ENCODE measurements at places on chromosomes 3 and 15.

- DNase-seq: no peak
These were observed 481 bp upstream of the DYNC1LI1 start for GRCh38 chr3:32571192-32571485.

- no peak for DNase-seq
These were observed 159.5 kb upstream of the LPP start for GRCh38 chr3:187994221-187995042.

DNA sequence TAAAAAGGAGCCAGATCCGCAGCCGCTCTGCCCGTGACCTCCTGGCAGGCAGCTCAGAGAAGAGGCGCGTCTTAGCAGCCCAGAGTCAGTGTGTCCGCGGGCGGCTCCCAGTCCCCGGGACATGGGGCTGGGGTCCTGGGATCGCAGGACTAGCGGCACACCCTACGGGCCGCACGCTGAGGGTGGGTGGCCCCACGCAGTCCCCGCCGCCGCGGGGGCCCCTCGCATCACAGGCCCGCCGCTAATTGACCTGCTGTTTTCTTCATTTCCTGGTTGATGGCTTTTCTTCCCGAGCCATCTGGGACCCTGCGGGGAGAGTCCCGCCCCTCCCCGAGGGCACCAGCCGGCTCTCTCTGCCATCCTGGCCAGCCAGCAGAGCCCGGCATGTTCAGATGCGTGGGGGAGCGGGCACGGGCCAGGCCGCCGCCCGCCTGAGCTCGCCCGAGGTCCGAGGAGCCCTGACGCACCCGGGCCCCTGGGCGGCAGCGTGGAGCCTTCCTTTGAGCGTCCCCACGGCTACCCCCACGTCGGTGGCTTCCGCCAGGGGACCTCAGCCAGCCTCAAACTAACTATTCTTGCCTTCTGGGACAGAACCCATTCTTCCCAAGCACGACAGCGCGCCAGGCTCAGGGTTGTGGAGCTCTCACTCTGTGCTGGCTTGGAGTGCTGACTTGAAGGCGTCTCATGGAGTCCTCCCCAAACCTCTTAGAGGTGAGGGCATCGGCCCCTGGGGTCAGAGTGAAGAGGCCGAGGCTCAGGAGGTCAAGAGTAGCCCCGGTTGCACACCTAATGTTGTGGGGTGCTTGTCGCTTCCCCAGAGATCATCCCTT is 34.6 kb upstream of the CACNA2D3 start:
- no peak for DNase-seq

DNA sequence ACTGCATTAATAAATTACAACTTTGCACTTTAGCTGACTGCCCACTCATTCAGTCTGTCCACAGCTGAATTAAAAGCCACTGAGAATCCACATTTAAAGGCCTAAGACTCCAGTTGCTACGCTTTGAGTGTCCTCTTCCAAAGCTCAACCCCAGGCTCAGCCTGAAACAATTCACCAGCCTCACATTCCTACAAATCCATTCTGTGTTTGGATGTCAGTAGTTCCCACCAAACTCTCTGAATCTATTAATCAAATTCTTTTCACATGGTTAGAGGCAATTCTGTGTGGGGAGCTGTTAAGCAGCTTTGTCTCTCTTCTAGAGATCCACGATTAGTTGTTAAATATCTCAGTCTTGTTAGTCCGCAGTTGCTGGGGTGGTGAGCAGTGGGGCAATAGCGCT is 116.8 kb upstream of the UBE2E2 start:
- DNase-seq: no peak

DNA sequence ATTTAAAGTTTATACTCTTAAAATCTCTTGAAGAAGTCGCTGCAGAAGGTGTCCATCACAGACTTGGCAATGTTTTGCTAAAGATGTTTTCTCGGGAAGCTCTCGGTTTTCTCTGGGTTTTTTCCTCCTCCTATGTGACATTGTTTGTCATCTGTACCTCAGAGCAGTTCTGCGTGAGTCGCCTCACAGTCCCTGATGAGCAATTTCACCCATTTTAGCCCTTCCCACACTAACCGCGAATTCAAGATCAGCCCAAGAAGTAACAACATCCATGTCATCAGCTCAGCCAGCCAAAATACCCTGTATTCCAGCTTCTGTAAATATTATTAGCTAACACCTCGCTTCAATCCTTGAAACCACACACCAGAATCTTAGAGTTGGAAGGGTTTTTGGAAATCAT is 224.3 kb upstream of the SETMAR start:
- DNase-seq: no peak

GRCh38 chr3:23863060-23863459 is 53.7 kb downstream of the NKIRAS1 start:
- DNase-seq: no peak

- DNase-seq: no peak
These were observed 28.3 kb downstream of the CYP19A1 start for GRCh38 chr15:51310064-51310463.

DNA sequence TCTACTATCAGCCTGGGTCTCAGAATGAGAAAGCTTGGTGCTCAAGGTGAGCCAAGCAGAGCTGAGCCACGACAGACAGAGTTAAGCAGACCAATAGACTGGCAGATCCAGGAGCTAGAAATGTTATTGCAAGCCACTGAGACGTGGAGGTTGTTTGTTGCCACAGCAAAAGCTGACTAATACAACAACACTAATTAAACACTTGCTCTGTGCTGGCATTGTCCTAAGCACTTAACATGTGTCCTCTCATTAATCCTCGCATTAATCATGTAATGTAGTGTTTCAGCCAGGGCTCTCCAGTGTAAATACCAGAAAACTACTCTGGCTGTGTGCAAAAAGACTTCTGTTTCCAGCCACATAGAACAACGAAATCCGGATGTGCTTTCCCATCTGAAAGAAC is 11.6 kb upstream of the SPSB4 start:
- DNase-seq: no peak

DNA sequence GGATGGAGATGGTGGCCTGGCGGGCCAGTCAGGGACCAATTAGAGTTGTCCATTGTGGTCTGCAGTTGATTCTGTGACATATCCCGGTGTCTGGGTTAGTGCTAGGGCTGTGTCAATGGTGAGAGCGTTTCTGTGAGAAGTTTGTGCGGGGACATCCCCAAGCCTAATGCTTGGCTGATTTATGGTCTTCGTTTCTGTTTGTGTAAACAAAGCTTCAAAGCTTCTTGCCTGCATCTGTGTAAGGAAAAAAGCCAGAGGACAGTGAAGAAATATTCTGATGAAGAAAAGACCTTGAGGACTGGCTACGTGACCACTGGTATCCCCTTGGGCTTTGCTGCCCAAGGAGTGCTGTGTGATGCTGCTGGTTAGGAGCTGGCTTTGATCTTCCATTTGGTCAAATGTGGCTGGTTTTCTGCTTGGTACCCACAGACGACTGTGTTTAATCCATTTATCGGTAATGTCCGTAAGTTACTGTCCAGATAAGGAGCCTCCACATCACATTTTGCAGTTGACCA is 74.6 kb upstream of the LRTM1 start:
- no peak for DNase-seq

- DNase-seq: no peak
These were observed 201.6 kb downstream of the SATB1 start for GRCh38 chr3:18223571-18223970.

DNA sequence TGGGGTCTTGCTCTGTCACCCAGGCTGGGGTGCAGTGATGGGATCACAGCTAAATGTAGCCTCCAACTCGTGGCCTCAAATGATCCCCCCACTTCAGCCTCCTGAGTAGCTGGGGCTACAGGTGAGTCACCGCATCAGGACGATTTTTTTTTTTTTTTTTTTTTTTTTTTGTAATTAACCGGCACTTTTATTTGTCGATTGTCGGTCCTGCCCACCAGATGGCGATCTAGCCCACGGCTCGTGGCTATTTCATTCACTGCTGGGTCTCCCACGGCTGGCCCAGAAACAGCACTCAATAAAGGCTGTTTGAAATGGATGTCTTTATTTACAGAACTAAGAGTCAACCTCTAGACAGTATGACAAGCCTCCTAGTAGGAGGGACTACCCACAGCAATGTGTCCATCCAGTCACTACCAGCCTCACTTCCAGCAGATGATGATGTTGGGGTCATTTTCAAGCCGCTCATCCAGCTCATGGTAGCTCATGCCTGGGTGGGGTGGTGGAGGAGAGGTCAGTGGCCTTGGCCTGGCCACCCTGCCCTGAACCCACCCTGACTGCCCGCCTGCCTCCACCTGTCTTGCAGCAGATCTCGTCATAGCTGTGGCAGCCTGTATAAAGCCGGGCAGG is 1.8 kb upstream of the ZMYND10 start:
- peak; percentile 71 for DNase-seq

DNA sequence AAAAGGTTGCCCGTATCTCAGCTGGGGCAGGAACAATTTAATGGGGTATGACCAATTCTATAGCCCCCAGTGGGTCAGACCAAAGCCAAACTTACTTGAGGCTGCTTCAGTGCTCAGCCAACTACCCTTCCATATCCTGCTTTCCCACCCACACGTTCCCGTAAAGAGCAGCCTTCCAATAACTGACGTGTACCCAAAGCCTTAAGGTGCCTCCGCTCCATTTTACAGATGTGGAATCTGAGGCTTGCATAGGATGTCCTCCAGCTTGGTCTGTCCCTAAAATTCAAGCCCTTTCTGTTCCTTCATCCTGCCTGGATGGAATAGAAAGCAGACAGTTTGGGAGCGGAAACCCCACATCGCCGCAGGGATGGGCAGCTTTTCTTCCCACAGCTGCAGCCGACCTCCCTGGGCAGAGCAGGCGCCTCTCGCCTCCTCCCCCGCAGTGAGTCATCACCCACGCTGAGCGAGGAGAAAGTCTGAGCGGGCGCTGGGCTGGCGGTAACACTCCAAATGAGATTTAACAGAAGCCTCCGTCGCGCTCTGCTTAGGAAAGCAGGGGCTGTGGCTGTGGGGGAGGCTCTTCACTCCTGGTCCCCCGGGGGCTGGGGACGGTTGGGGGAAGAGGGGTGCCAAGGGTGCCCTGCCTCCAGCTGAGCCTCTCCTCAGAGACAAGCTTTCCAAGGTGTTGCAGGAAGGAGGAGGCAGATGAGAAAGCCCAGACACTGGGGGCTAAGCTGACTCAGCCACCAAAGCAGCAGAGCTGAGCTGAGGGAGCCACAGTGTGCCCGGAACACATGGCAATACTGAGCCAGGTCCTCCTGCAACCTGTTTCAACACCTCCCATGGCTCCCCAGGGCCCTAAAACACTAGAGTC is 57.8 kb upstream of the HRH1 start:
- DNase-seq: peak; percentile 78

DNA sequence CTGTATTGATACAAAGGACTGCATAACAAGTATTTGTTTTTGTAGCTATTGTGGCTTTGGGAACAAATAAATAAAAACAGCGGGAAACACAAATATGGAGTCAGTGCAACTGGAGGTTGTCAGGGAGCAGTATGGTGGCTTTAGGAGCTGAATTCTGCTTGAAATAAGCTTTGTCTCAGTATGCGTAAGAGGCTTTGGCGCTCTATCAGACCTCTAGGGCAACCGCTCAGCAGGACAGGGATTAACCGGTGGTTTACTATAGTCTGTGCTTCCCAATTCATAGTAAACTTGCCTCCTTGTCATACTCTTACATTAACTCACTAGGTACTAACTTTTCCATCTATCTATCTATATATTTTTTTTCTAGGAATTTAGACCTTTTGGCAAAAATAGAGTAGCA is 104.6 kb downstream of the ZIC1 start:
- no peak for DNase-seq

GRCh38 chr3:25455441-25456132 is 27.5 kb downstream of the RARB start:
- no peak for DNase-seq

DNA sequence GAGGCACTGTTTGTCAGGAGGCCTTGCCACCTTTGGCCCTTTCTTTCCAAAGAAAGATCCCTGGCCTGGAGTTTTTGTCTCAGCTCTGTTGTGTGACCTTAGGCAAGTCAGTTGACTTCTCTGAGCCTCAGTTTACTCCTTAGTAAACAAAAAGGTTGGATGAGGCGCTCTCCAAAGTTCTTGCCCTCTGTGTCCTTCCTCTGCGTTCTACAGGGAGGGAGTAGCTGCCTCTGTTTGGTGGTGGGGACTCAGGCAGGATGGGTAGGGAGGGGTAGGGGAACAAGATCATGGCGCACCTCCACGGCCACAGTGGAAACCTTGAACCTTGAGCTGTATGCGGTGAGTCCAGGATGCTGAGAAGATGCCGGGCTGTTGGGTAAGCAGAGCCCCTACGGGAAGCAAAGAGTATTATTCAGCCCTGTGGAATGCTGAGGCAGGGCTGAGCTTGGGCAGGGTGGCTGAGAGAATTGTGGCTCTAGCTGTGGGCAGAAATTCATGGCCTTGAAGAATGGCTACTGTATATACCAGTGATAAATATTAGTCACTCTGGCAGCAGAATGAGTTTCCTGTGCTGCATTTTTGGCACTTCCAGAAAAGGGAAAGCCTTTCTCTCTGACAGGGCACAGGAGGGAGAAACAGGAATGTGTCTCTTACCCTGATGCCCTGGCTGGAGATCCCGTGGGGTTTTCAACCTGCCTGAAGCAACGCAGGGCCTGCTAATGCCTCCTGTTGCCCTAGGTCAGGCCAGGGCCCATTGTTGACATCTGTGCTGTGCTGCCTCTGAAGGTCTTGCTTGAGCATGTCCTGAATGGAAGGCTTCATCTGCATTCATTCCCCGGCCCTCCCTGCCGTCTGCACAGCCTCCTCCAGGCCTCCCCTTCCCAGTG is 39.9 kb downstream of the SMAD3 start:
- DNase-seq: no peak

DNA sequence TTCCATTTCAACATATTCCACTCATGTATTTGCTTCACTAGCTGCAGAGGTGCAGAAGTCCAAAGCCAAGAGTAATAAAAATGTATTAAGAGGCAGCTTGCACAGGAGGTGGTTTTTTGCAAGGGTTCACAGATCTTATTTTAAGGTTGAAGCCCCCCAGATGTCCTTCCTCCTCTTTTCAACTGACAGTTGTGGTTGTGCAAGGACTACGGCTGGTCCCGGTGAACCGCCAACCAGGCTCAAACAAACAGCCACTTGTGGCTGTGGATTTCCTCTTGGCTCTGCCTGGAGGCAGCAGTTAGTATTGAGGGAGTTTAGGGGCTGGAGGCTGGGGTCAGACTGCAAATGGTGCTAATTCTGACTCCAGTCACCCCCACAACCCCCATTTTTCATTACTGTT is 240.7 kb upstream of the TBC1D5 start:
- no peak for DNase-seq

GRCh38 chr15:58666957-58667356 is 82.5 kb downstream of the ADAM10 start:
- DNase-seq: no peak

DNA sequence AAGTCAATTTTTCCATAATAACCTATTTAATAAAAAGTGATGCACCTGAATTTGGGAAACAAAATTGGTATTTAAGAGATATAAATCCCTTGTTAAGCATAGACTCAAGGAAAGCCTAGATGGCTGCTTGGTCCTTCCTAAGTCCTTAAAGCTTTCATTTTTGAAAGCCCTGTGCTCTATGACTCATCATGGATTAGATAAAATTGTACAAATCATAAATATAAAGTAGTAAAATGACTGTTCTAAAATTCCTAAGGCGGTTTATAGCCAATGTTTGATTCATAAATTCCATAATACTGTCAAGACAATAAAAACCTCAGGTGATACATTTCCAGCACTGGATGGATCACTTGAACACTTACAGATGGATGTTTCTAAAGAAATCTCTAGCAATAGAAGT is 730.8 kb upstream of the EPHA6 start:
- no peak for DNase-seq

- no peak for DNase-seq
These were observed 32.0 kb downstream of the UBE3A start for GRCh38 chr15:25406846-25407245.

Data from stimulated activated CD4-positive, alpha-beta T cell treated with anti-CD3 and anti-CD28 coated beads, Interleukin-4, amount 100 ng/mL, for 1 hour (primary cell).